Naive thymus-derived CD8-positive, alpha-beta T cell (primary cell): ENCODE measurements at places on chromosomes 3 and 15. TPM values are rescaled to one million over a fixed set of nuclear protein-coding genes. Genes with fewer than 3 reads are reported as not detected.

DNA sequence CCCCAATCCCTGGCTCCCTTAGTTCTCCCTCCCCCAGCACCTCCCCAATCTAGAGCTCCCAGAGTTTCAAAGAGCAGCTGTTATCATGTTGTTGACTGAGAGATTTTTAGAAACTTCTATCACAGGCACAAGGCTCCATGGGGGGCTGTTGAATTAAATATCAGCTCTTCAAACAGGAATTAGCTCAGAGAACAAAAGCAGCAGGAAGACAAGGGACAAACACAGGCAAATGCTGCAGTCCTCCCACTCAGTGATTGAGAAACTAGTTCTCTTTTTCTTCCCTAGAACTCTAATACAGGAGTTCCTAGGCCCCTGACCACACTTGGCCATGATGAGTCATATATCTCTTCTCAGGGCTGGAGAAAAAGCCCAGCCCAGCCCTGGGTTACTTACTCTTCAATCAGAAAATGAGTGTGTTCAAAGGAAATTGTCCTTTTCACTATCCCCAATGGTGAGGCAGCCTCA, 262.1 kb downstream of the IGSF11 start:
- no peak for DNase-seq

DNA sequence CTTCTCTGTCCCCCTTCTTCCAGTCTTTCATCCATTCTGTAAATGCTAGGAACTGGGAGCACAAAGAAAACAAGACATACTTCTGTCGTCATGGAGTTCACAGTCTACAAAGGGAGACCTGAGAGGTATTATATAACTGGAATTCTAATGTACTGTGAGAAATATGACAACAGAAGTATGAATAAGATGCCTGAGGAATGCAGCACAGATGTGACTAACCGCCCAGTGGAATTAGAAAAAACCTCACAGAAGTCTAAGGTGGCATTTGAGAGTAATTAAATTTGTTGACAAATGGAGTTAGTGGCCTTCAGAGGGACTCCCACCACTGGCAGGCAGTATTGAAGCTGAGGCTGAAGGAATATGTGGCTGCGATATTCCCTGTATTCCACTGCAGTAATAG, 168.5 kb upstream of the FAM3D start:
- no peak for DNase-seq

GRCh38 chr15:99932676-99933402, 199.6 kb upstream of the LYSMD4 start:
- no peak for DNase-seq

- peak; percentile 6 for DNase-seq
These were observed 35.3 kb downstream of the CAPN7 start for GRCh38 chr3:15241341-15241740.

DNA sequence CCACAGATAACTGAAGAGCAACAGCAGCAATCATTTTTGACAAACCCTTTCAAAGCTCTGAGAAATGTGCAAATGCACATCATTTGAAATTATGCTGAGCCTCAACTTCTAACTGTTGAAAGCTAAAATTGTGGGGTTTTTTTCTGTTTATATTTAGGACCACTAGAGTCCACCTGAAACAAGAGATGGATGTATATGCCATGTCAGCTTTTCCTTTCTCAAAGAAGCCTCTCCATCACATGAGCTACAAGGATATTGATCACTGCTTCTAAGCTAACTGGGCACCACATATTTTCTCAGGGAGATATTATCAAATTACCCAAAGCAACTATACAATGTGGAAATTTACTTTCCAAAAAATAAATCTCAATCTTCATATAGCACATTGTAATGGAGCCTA, 498.6 kb upstream of the ZNF385D start:
- no peak for DNase-seq

DNA sequence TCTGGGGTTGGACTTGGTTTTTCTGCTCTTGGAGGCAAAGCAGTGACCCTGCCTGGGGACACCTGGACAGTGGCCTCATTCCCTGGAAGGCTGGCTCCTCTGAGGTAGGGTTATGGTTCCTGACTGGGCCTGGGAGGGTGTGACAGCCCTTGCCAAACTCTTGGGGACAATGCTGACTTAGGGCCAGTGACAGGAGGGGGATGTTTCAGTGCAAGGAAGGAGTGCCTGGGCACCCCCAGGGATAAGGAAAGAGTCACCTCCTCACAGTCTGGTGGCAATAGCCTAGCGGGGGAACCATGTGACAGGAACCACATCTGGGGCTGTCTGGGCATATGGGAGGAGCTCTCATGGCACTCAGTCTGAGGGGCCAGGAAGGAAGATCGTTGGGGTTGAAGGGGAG, 91.8 kb downstream of the ABHD5 start:
- no peak for DNase-seq

- DNase-seq = no peak
These were observed 37.0 kb upstream of the TMC3 start for GRCh38 chr15:81411051-81411450.

DNA sequence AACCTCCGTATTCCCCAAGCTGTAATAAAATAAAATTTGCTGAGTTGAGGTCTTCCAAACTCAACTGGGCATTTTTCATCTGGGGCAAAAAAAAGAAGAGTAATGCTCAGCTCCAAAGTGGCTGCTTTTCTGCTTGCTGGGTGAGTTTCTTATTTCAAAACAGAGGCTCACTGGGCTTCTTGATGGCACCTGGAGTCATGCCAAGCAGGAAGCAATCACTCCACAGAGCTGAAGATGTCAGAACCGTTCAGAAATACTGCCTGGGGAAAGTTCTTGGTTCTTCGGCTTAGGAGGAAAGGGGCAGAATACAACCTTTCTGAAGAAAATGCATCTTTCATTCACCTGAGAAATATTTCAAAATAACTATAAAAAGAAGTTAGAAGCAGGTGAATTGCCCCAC, 4.1 kb downstream of the CCR9 start:
- DNase-seq = peak; percentile 32

DNA sequence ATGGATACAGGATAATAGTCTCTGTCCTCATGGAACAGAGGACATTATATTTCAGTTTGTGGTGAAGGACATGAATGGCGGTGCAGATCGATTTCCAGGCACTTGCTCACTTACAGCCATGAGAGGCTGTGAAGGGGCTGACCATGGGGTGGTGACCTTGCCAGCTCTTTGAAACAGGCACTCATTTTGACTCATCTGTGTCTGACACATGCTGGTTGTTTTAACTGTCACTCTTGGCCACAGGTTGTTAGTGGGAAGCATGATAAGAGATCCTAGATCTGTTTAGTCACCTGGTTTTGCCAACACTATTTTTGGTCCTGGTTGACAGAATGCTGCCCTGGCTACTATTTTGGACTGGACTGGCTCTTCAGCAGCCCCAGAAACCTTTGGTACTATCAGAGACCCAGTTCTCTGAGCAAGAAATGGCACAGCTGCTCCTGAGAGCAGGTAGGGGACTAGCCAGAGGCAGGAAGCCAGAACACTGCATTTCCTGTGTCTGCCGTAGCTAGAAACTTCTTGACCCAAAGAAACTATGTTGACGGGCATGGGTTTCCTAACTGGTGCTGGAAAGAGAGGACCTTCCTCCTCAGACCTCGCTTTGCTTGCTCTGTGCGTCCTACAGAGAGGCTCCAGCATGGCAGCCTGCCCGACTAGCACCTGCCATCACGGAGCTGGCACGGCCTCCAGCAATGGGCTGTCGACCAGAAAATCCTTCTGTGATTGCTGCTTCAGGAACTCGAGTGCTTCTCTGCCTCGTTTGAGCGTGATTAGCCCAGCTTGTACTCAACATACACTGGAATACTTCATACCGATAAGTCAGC, 6.3 kb downstream of the PXYLP1 start:
- no peak for DNase-seq

DNA sequence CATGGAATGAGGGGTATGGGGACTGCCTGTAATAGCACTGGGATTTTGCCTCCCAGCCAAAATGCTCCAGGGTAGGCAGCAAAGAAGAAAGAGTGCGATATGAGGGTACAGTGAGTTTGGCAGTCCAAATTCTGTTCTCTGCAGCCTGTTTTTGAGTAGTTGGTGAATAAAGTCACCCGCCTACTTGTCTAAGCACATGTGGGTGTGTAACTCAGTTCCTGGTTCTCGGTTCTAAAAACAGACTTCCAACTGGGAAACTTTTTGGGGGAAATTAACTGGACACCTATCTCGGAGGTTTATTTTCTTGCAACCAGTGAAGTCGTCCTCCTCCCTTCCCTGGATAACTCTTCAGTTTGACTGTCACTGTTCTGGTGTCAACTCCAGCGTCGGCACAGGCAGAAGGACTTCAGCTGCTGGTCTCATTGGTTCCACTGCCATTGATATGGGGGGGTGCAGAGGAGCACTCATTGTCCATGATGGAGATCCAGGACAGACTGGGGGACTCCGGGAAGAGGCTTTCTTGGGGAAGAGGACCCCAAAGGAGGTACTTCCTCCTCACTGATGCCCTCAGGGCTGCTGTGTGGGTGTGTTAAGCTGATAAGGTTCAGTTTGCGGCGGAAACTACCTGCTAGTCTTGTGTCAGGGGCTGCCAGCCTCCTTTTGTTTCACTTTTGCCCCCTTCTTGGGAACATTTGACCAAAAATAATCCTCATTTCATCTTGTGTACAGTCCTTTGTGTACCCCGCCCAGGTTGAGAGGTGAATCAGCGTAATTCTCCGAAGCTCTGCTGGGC, 13.2 kb downstream of the GHRL start:
- no peak for DNase-seq

DNA sequence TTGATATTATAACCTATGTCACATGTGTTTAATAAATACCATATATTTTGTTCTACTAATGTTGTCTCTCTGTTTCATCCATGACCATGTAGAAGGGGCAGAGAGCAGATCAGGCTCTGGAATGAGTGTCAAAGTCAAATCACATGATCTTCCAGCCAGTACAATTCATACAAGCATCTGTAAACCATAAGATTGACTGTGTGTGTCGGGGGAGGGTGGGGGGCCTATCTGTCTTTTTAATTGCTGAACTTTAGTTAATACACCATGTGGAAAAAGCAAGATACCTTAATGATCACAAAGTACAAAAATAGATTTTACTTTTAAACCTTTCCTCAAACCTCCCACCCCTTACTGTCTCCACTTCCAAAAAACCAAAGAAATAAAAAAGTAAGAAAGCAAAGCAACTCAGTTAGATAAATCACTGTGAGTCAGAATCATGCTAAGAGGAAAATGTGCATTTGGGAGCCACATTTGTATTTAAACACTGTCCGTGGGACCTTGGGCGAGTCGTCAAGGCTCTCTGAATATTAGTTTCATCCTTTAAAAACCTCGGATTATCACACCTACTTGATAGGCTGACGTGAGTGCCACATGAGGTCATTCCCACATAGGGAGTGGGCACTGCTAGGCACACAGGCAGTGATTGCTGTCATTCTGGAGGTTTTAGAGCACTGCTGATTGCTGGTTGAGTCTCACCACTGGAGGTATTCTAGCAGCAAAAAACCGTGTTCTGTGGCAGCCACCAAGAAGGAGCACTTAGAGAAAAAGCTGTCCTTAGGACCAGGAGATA, 21.0 kb upstream of the POLR2M start:
- no peak for DNase-seq

GRCh38 chr15:69592954-69593353, 140.3 kb downstream of the RPLP1 start:
- DNase-seq = no peak

GRCh38 chr15:56468401-56468800, 3.5 kb upstream of the MNS1 start:
- DNase-seq = no peak

- no peak for DNase-seq
These were observed 79.2 kb downstream of the CD47 start for GRCh38 chr3:108011616-108012015.

DNA sequence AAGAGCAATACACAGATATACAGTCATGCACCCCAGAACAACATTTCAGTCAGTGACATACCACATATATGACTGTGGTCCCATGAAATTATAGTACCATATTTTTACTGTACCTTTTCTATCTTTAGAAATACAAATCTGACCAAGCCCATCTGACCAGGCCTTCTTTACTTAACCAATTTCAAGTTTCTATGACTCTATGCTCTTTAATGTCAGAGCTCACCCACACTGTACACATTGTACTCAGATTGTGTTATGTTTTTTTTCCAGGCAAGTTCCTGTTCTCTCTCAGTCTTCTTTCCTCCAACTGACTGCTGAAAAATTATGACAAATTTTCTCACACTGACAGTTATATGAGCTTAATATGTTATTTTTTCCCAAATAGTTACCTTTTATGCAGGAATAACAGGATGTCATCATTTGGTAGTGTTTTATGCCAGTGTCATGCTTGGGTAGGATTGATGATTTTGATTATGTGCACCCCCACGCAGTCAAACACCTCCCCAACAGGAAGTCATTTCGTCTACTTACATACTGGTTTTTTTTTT, 8.0 kb upstream of the CBLB start:
- peak; percentile 31 for DNase-seq

DNA sequence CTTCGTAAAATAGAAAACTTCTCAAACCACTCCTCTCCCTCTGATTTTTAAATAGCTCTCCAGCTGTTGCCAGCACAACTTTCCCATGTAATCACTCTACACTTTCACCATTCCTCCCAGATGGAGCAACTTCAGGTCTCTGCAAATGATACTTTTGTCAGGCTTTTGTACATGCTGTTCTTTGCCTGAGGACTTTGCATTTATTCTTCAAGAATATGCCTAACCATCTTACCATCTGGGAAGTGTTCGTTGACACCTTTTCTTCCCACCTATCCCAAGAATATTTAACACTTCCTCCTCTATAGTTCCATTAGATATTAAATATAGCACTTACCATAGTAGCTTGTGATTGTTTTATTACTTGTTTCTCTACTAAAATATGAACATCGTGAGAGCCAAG, 703.7 kb downstream of the CADM2 start:
- no peak for DNase-seq

- no peak for DNase-seq
These were observed 61.0 kb downstream of the ZBBX start for GRCh38 chr3:167318996-167319615.

DNA sequence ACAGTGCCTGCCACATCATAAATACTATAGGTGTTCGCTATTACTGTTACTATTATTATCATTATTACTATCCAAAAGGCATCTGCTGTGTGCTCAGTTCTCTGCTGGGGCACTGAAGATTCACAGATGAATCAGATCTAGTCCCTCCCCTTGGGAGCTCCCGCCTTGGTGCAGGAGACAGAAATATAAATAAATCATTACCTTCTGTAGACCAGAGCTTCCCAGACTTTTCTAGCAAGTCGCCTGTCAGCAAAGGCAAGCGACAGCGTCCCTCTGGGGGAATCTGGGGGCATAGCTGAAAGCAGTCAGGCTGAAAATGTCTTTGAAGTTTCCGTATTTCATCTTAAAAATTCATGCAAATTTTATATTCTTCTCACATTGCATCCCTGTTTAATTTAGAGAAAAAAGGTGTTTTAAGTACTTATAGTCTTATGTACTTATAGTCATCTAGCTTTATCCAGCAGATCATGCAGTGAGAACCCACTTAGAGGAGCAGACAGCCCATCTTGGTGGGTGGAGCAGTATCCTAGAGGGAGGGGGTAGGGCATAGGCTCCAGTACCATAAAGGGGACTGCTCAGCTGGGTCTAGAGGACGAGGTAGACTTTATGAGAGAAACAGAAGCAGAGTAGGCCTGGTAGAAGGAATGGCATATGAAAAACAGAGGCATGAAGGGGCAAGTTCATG, 10.4 kb upstream of the BRPF1 start:
- DNase-seq = no peak

- DNase-seq = no peak
These were observed 38.1 kb downstream of the SLCO2A1 start for GRCh38 chr3:133991637-133992036.

The PRR20G gene
- total RNA-seq = not detected

The RTP2 gene
- not detected for total RNA-seq

The CLDN18 gene
- not detected for total RNA-seq

The SLC35G2 gene
- total RNA-seq = not detected

The MUC20 gene
- 11.7 TPM for total RNA-seq

The CASR gene
- not detected for total RNA-seq
